ENCODE measurements at places on chromosomes 13 and 19.

- DNase-seq: no peak
Measured at GRCh38 chr19:49217382-49217781, 59.8 kb downstream of the TRPM4 start.

DNA sequence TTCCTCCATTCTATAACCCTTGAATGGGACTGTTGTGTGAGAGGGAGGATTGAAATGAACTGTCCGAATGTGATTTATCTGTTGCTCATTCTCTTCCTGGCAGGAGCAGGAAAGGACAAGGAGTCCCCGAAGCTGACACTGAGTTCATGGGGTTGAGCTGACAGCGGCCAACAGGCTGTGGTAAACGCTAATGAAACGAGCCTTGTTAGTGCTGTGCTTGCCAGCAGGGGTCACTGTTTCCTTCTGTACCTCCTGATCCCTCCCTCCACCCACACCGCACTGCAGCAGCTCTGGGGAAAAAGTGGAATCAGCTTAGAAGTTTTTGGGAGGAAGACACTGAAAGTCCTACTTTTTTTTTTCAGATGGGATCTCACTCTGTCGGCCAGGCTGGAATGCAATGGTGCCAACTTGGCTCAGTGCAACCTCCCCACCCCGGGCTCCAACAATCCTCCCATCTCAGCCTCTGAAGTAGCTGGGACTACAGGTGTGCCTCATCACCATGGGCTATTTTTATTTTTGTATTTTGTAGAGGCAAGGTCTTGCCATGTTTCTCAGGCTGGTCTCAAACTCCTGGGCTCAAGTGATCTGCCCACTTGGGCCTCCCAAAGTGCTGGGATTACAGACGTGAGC, 6.7 kb upstream of the ZNF761 start:
- DNase-seq: peak; percentile 47

GRCh38 chr13:20993661-20994440, 67.5 kb downstream of the LATS2 start:
- DNase-seq: no peak

GRCh38 chr13:40438022-40438680, 228.3 kb downstream of the FOXO1 start:
- no peak for DNase-seq

- DNase-seq: no peak
Measured at GRCh38 chr13:41782086-41782485, 178.8 kb downstream of the VWA8 start.

GRCh38 chr13:30872685-30873461, 33.2 kb upstream of the MEDAG start:
- peak; percentile 81 for DNase-seq

GRCh38 chr19:56252699-56253422, 19.7 kb upstream of the EDDM13 start:
- DNase-seq: peak; percentile 52

- peak; percentile 59 for DNase-seq
Measured at GRCh38 chr19:15124572-15125231, 17.5 kb downstream of the SYDE1 start.

DNA sequence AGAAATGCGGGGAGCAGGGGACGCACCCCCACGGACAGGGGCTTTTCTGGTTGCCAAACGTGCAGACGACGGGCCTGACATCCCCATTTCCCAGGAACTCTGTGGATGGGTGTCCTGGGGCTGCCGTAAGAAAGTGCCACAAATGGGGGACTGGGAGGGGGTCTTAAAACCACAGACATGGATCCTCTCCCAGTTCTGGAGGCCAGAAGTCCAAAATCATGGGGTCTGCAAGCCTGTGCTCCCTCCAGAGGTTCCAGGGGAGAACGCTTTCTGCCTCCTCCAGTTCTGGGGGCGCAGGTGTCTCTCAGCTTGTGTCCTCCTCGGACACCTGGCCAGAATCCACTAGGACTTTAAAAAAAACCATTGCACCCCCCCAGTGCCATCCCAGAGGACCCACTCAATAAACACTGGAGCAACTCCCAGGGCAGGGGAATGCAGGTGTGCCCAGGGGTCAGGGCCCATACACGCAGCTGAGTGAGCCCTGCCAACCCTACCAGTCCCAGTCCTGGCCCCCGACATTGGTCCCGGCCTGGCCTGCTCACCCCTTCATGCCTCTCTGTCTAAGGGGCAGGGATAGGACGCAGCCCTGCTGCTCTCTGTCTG, 103.9 kb downstream of the GADD45B start:
- DNase-seq: peak; percentile 67

DNA sequence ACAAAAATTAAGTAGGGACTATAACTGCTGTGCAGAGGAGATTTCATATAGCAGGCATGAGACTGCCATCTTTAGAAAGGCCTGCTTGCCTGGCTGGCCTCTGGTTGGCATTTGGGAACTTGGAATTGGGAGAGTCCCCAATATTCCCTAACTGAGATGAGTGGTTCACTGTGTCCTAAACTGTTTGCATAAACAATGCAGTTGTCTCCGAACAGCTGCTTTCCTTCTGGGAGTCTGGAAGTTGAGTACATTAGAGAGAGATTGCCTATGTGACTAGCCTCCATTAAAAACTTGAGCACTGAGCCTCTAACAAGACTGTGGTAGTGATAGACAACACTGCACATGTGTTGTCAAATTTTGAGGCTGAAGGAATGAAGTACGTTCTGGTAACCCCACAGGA, 47.4 kb downstream of the STOML3 start:
- no peak for DNase-seq

- no peak for DNase-seq
Measured at GRCh38 chr13:93180356-93180969, 46.1 kb upstream of the GPC6 start.

DNA sequence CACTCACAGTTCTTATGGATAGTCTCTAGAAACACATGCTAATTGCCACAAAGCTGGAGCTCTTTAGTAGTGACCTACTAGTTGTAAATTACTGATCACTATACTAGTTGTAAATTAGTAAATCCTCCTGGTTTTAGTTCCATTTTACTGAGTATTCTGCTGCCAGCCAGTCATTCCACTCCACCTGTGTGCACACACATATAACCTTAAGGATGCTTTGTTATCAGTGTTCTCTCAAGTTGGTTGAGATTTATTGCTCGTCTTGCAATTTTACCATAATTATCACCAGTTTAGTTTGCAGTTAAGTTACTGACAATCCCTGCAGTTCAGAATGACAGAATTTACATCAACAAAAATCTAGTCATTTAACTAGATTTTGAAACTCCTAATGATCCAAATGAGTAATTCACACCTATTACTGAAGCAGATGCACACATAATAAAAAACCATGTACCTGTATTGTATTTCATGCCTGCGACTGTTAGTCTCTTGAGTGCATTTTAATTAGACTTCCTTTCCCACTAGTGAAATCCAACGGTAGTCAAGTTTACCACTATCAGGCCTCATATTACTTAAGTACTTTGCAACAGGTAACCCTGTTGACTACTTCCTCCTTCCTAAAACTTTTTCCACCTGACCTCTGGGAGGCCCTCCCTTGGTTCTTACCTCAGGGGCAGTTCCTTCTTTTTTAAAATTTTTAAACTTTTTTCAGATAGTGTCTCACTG, 7.6 kb downstream of the TPT1 start:
- no peak for DNase-seq

- no peak for DNase-seq
Measured at GRCh38 chr13:29975283-29975682, 124.9 kb upstream of the UBL3 start.

- DNase-seq: no peak
Measured at GRCh38 chr19:57314146-57314545, 6.1 kb upstream of the ZNF543 start.

DNA sequence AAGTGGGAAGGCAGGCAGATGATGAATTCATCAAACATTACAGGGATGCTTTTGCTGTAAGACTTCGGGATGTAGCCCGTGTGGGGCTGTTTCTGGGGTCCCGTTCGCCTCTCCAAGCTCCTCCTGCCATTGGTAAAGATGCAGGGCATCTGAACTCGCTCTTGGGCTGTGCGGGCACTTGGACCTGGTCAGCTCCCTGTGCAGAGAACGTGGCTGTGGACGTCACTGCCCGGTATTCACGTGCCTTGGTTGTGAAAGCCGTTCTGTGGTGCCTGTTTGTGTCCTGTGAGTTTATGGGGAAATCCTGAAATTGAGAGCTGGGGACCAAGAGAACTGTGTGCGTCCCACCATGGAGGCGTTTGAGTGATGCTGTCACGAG, 5.4 kb downstream of the TFDP1 start:
- no peak for DNase-seq

DNA sequence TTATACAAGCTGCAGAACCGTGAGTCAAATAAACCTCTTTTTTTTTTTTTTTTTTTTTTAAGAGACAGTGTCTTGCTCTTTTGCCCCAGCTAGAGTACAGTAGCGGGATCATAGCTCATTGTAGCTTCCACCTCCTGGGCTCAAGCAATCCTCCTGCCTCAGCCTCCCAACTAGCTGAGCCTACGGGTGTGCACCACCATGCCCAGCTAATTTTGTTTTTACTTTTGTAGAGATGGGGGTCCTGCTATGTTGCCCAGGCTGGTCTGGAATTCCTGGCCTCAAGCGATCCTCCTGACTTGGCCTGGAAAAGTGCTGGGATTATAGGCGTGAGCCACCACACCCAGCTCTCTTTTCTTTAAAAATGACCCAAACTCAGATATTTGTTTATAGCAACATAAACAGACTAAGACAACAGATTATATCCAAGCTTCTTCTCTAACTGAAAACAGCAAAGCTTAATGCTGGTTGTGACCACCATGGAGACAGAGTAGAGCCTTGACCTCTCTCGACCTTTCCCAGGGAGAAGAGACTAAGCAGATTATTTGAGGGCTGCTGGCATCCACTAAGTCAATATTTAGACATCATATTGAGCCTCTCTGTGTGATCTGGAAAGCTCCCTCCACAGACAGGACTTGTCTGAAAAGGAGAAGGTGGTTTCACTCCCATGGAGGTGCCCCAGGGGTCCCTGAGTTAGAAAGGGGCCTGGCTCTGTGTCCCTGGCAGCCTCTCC, 150.0 kb downstream of the KCTD15 start:
- DNase-seq: no peak

DNA sequence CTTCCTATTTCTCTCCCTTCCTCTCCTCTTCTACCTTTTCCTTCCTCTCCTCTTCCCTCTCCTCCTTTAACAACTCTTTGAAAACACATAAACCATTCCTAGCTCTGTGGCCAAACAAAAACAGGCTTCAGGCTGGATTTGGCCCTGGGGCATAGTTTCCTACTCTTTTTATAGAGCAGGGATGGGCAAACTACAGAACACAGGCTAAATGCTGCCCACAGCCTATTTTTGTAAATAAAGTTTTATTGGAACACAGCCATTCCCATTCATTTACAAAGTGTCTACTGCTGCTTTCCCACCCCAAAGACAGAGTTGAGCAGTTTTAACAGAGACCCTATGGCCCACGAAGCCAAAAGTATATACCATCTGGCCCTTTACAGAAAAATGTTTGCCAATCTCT, 35.4 kb downstream of the LHFPL6 start:
- no peak for DNase-seq

DNA sequence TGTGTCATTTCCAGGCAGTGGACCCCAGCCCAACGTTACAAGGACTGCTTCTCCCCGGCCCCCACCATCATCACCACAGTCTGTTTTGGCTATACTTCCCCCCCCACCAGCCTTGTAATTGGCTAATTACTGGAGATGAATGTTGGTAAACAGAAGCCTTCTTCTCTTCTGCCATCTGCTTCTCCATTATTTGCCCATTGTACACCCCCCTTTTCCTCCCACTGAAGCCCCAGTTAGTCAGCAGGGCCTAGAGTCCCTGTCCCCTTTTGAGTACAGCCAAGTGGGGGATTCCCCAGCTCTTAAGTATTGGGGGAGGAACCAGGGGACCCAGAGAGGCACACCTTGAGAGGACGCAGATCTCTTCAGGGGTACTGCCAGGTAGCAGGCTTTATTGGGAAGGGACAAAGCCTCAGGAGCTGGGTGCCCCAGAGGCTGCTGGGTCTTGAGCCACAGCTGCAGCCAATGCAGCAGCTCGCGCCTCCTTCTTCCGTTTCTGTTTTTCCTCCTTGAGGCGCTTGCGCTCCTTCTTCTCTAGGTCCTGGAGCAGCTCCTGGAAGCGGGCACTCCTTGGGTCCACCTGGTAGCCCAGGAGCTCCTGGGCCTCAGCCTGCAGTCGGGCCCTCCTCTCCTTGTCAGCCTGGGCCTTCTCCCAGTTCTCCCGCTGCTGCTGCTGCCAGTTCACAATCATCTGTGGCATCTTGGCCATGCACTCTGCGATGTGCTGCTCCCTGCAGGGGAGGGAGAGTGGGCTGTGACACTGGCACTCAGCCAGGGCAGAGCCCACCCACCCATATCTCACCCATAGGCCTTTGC, 3.0 kb downstream of the GADD45GIP1 start:
- no peak for DNase-seq

GRCh38 chr13:110628952-110629701, 13.8 kb downstream of the NAXD start:
- DNase-seq: no peak

DNA sequence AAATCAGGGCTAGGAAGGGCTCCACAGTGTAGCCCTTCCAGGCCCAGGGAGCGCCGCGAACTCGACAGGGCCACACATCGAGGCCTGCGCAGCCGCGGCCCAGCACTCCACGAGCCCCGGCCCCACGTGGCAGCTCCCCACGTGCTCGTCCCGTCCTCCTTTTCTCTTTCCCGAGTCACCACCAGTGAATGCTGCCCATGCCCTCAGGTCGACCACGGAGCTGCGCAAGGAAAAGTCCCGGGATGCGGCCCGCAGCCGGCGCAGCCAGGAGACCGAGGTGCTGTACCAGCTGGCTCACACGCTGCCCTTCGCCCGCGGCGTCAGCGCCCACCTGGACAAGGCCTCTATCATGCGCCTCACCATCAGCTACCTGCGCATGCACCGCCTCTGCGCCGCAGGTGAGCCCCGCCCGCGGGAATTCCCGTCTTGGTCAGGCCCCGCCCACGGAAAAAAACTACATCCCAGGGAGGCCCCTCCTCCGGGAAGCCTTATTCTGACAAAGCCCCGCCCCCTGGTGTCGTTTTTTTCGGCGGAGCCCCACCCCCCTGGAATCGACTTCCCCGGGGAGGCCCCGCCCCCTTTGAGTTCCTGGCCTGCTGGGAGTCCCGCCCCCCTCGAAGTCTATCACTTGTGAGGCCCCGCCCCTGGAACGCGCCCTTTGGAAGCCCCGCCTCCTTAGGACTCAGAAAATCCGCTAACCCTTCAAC, 7.0 kb downstream of the HIF3A start:
- no peak for DNase-seq

DNA sequence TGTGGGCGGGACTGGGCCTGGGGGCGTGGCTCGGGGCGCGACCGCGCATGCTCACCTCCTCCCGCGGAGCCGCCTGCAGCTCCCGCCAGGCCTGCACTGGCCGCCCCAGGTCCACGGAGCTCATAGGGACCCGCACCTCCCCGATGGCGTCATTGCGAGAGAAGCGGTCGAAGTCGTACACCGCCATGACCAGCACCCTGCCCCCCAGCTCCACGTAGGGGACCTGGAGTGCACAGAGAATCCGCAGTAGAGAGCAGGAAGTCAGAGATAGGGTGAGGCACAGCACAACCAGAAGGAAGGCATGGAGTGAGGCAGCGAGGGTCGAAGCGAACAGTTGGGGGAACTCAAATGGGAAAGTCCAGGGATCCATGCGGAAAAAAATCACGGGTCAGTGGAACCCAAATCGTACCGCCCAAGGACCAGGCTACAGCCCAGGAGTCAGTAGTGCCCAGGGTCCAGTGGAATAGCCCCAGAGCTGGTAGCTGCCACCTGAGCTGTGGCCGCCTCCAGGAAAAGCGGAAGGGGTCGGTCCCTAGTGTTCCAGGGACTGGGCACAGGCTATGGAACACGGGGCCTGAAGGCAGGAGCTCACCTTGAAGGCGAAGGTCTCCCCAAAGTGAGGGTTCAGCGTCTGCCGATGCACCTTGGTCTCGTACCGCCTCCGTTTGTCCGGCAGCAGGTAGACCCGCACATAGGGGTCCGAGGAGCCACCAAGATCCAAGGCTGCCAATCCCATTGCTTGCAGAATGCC, 4.8 kb downstream of the SYT5 start:
- peak; percentile 28 for DNase-seq
